ENCODE measurements at places on chromosomes 2 and 18. TPM values are rescaled to one million over a fixed set of nuclear protein-coding genes. Genes with fewer than 3 reads are reported as not detected.

The CDKL4 gene
- 0.91 TPM for total RNA-seq

The KLHL14 gene
- total RNA-seq: not detected

The NYAP2 gene
- total RNA-seq: not detected

The ERCC3 gene
- total RNA-seq: 40.7 TPM

The MREG gene
- total RNA-seq: 2.8 TPM

The UGT1A4 gene
- total RNA-seq: not detected

The CNTNAP5 gene
- not detected for total RNA-seq

The FAM117B gene
- 3.4 TPM for total RNA-seq

The RAPGEF4 gene
- total RNA-seq: 5.0 TPM

The BUB1 gene
- total RNA-seq: 27.0 TPM

The PPM1B gene
- total RNA-seq: 15.1 TPM

The MC2R gene
- not detected for total RNA-seq

The GNAL gene
- 0.20 TPM for total RNA-seq

The SLC5A7 gene
- total RNA-seq: not detected

The IL37 gene
- total RNA-seq: not detected

The CNGA3 gene
- not detected for total RNA-seq

The GCG gene
- not detected for total RNA-seq

Measured in smooth muscle cell of the pulmonary artery (primary cell).